ENCODE measurements at places on chromosomes 5 and 9.

DNA sequence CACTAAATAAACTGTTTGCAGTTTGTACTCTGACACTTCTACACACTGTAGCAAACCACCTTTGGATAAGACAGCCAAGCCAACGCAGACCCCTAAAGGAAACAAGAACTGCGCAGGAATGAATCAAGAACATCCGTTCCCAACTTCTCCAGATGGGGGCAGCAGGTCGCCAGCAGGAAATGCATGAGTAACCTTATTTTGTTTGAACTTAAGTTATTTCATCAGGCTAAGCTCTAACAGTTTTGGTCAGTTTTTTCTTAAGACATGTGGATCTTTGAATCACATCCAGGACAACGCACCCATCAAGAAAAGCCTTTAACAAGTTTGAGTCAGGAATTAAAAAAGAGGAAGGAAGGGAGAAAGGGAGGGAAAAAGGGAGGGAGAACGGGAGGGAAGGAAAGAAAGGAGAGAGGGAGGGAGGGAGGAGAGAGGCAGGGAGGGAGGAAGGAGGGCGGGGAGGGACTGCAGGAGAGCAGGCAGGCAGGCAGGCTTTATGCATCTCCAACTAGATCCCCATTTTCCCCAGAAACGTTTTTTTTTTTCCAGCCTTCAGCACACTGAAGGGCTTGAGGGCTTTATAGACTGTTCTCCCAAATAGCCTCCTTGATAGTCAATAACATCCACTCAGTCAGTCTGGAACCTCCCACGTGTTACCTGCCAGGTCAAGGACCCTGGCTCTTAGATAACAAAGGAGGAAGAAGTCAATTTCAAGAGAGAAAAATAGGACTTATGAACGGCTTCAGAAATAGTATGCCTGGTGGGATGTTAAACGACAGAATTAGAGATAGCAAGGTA lies 22.2 kb downstream of the BHMT start:
- peak; percentile 72 for DNase-seq

DNA sequence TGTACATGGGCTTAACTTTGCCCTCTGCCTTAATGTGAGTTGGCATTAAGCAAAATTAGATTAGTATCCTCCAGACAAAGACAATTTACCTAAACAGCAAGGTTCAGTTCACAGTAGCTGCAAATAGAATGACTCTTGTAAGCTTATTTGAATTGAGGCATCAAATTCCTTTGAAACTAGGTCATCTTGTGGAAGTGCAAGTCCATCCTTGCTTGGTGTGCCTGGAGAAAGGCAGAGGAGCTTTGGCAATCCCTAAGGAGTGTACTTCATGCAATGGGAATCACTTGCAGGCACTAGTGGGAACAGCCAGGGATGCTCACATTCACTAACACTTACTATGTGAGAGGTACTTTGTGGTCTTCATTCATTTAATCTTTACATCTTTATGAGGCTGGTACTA lies 118.3 kb downstream of the DRD1 start:
- no peak for DNase-seq

DNA sequence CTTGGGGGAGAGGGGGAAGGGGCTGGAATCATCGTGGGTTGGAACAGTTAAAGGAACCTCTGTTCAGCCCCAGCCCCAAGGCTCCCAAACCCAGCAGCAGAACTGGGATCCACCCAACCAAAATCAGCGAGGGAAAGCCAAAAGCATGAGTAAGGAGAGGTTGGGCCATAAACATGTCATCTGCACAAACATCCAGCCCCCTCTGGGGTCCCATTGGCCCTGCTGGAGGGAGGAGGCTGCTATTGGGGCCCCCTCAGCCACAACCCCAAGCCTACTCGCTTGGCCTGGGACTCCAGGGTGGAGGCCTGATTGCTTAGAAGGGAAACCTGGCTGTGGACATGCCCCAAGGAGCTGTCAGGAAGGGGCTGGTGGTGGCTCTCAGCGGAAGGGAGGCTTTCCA lies 154.9 kb downstream of the FGF18 start:
- no peak for DNase-seq

DNA sequence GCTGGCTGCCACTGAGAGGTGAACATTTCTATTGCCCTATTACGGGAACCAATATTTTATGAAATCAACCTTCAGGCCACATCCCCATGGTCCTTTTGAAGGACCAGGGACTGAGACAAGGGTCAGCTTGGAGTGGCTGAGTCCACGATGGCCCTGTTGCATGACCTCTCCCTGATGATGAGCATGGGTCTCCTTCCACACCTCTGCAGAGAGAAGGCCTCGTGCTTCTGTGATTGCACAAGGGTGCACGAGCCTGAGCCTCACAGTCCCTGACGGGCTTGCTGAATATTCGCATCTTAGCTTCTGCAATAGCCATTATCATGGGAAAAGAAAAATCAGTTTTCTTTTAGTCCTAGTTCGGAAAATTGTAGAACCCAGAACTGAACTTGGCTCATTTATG lies 255.0 kb upstream of the IRX2 start:
- no peak for DNase-seq

GRCh38 chr5:160272889-160273288 lies 39.5 kb downstream of the CCNJL start:
- DNase-seq: no peak

DNA sequence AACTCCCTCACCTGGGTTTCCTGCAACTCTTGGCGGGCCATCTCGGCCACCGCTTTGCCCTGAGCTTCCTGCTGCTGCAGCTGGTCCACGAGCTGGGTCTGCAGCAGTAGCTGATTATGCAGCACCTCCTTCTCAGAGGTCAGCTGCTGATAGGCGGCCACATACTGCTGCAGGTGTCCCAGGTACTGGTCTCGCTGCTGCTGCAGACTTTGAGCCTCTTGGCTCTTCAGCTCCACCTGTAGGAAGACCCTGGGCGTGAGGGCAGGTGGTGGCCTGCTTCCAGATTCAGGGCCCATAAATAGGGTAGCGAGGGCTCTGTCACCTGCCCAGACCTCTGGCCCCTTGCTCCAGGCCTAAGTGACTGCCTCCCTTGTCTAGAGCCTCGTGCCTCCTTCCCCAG lies 16.7 kb downstream of the GOLGA2 start:
- DNase-seq: no peak

- no peak for DNase-seq
These were observed 42.6 kb downstream of the RGS3 start for GRCh38 chr9:113506090-113506589.

DNA sequence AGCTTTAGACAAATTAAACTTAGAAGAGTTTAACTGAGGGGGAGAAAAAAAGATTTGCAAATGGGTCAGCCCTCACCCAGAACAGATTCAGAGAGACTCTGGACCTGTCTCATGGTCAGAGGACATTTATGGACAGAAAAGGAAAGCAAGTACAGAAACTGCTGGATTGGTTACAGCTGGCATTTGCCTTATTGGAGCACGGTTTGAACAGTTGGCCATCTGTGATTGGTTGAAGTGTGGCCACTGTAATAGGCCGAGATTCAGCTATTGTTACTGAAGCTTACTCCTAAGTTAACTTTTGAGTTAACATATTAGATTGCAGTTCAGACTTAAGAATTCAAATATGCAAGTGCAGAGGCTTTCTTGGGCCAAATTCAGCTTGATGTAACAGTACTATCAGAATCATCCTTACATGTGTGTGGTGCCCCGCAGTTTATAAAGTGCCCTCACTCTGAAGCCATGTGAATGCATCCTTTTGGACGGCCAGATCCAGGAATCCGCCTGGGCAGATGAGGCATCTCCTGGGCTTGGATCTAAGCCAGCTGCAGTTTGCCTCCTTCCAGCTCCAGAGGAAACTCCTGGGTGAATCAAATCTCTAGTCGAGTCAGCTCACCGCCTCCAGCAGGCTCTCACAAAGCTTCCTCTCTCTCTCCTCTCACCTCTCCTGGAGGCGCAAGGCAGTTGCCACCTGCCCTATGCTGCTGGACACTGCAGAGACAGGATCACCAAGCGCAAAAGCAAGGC lies 165.2 kb downstream of the ADAMTS12 start:
- DNase-seq: no peak

- DNase-seq: no peak
These were observed 412.4 kb upstream of the ZNF462 start for GRCh38 chr9:106450549-106450948.

GRCh38 chr5:142364251-142365145 lies 39.7 kb upstream of the SPRY4 start:
- DNase-seq: no peak

GRCh38 chr9:124270504-124271335 lies 13.0 kb downstream of the NEK6 start:
- DNase-seq: no peak

- no peak for DNase-seq
These were observed 70.0 kb upstream of the IL17B start for GRCh38 chr5:149448831-149449714.

- no peak for DNase-seq
These were observed 145.1 kb upstream of the PHYKPL start for GRCh38 chr5:178377583-178378270.

- DNase-seq: no peak
These were observed 7.2 kb downstream of the PPARGC1B start for GRCh38 chr5:149737355-149737754.

GRCh38 chr5:82287625-82288024 lies 9.5 kb upstream of the RPS23 start:
- DNase-seq: no peak

DNA sequence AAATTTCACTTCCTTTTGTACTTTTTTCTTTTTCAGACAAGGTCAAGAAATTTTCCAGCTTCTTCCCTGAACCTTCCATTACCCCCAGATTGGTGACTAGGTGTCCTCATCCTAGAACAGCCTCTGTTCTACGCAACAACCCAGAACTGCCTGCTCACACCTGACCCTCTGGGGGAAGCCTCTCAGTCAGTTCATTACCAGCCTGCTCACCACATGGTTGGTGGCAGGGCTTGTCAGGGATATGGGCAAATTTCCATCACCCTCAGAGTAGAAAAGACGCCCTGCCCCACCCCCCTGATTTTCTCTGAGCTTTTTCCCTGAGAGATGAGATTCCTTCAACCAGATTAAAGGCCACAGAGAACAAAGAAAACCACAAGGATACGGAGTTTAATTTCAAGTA lies 5.3 kb upstream of the CFAP95 start:
- no peak for DNase-seq

DNA sequence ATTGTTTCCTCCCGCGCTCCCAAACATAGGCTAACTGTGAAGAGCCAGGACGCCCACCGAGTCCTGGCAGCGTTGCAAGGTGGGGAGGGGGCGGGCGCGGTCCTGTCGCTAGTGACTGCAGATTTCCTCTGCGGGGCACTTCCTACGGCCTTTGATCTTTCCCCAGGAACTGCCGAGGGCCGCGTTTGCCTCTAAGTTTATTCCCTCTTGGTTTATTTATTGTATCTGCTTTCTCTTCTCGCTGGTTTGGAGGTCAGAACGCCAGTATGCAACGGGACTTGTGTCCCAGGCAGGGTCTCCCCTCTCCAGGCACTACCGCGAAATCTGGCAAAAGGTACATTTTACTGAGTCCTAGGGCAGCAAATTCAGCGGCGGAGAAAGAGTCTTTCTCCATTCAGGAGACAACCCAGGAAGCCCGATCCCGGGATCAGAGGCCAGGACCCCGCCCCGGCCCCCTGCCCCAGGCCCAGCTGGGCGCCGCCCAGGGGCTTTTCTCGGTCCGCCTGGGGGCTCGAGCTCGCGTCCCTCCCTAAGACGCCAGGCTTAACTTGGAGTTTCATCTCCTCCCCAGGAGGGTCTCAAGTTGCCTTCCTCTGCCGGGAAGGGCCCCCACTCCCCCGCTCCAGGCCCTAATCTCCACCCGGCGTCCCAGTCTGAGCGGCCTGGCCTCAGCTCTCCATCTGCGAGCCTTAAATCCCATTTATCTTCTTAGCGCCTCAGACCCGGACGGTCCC lies 884 bp upstream of the EGFLAM start:
- DNase-seq: no peak

- no peak for DNase-seq
These were observed 56.4 kb downstream of the SH3TC2 start for GRCh38 chr5:149006426-149006825.

DNA sequence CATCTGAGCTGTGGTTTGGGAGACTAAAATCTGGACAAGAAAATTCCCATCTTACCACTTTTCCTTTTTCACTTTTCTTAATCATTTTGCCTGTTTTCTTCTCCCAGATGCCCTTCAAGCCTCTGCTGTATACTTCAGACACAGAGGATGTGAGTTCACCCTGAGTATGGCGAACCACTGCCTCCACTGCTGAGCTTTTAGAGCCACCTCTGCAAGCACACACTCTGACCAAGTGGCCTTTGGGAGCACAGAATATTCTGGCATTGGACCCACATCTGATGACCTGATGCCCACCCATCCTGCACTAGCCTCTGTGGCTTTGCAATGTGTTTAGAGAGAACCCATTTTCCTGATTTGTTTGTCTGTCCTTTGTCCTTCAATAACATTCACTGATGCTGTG lies 32.5 kb downstream of the TERT start:
- no peak for DNase-seq

DNA sequence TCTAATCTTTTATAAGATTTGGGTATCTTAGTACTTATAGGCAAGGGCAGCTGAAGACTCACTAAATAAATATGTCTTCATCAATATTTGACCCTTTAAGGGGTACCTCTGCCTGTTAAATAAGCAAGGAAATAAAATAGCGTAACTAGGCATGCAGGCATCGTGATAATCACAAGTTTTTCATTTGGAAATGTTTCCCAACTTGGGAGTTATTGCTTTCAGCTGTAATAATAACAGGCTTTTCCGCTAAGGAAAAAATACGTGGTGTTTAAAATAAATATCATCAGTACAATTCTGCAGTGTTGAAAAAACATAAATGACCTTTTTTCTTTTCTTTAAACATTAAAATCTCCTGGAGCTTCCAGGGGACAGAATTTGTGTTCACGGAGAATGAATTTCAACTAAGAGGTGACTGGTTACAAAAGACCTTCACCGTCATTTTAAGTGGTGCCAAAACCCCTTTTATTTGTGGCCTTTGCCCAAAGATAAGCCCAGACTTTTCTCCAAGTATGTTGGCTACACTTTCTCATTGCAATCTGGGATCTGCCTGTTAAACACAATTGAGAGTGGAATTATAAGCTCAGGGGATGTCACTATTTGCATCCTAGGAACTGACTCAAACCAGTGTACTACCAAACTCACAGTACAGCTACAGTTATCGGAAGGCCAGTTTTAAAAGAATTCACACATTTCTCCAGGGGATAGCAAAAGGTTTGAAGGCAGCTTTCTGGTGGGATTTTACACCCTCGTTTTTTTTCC lies 218.6 kb downstream of the FBXL7 start:
- no peak for DNase-seq

- no peak for DNase-seq
These were observed 23.9 kb upstream of the PPP3R2 start for GRCh38 chr9:101618698-101619097.

GRCh38 chr5:15326932-15327331 lies 173.0 kb upstream of the FBXL7 start:
- DNase-seq: no peak

GRCh38 chr9:88828492-88828974 lies 162.7 kb upstream of the S1PR3 start:
- no peak for DNase-seq

- no peak for DNase-seq
These were observed 47.9 kb upstream of the ZNF618 start for GRCh38 chr9:113828221-113828620.

- no peak for DNase-seq
These were observed 40.1 kb downstream of the ALG2 start for GRCh38 chr9:99181621-99182020.
